ENCODE measurements at places on chromosomes 12 and 14. TPM values are rescaled to one million over a fixed set of nuclear protein-coding genes. Genes with fewer than 3 reads are reported as not detected.

Gene C1QL4
- total RNA-seq: not detected

Gene GPRC5D
- total RNA-seq: not detected

Gene GRIP1
- 0.40 TPM for total RNA-seq

Gene CLEC2A
- not detected for total RNA-seq

Gene GPR132
- total RNA-seq: 31.5 TPM
